ENCODE measurements at places on chromosomes 6 and 20.

- DNase-seq: no peak
Observed at GRCh38 chr6:125798734-125799508, 8.2 kb downstream of the NCOA7 start.

DNA sequence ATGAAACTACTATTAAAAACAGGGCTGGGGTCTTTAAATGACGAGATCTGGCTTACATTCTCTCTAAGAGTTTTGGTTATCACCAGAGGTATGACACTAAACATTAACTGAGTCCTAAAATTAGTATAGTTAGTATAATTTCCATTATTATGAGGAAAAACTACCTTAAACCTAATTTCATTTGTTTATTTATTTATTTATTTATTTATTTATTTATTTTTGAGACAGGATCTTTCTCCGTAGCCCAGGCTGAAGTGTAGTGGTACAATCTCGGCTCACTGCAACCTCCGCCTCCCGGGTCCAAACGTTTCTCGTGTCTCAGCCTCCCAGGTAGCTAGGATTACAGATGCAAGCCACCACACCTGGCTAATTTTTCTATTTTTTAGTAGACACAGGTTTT is 85.5 kb downstream of the RNGTT start:
- DNase-seq: no peak

DNA sequence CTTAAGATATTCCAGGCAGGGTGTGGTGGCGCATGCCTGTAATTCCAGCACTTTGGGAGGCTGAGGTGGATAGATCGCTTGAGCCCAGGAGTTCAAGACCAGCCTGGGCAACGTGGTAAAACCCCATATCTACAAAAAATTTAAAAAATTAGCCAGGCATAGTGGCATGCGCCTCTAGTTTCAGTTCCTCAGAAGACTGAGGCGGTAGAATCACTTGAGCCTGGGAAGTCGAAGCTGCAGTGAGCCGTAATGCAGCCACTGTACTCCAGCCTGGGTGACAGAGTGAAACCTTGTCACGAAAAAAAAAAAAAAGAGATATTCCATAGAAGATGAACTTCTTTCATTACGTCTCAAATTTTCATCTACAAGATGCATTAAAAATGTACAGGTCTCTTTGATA is 46.7 kb upstream of the ISM1 start:
- DNase-seq: no peak

DNA sequence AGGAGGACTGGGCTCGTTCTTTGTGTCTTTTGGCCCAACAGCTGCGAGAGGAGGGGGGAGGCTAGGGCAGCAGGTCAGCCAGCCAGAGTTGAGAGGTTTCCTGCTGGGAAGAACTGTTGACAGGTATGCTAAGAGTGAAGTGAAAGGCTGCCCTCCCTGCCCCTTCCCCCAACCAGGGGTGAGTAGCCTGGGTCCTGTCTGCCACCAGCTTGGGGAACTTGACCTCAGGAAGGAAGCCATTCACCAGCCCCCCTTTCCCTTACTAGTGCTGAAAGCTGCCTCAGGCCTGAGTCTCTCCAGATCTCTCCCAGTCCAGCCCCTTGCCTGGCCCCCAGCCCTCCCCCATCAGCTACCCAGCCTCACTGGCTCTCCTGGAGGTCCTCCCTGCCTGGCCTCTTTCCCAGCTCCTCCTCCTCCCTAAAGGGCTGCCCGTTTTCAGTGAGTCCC is 20.7 kb upstream of the ZNF76 start:
- DNase-seq: no peak

- no peak for DNase-seq
Observed at GRCh38 chr6:51339728-51340127, 521.1 kb downstream of the TFAP2B start.

GRCh38 chr6:33590531-33591198 is 10.6 kb upstream of the BAK1 start:
- no peak for DNase-seq

- no peak for DNase-seq
Observed at GRCh38 chr6:75202676-75203131, 3.1 kb downstream of the COL12A1 start.

- no peak for DNase-seq
Observed at GRCh38 chr6:168007592-168008338, 10.3 kb downstream of the KIF25 start.

GRCh38 chr6:15715060-15715459 is 52.2 kb upstream of the DTNBP1 start:
- DNase-seq: no peak

Data from activated CD8-positive, alpha-beta memory T cell treated with anti-CD3 and anti-CD28 coated beads for 4 hours (primary cell).